ENCODE measurements at places on chromosomes 2 and 18.

- DNase-seq = no peak
Measured at GRCh38 chr2:5183031-5183430, 509.2 kb upstream of the SOX11 start.

- DNase-seq = no peak
Measured at GRCh38 chr2:219384083-219384713, 3.5 kb downstream of the DNPEP start.

DNA sequence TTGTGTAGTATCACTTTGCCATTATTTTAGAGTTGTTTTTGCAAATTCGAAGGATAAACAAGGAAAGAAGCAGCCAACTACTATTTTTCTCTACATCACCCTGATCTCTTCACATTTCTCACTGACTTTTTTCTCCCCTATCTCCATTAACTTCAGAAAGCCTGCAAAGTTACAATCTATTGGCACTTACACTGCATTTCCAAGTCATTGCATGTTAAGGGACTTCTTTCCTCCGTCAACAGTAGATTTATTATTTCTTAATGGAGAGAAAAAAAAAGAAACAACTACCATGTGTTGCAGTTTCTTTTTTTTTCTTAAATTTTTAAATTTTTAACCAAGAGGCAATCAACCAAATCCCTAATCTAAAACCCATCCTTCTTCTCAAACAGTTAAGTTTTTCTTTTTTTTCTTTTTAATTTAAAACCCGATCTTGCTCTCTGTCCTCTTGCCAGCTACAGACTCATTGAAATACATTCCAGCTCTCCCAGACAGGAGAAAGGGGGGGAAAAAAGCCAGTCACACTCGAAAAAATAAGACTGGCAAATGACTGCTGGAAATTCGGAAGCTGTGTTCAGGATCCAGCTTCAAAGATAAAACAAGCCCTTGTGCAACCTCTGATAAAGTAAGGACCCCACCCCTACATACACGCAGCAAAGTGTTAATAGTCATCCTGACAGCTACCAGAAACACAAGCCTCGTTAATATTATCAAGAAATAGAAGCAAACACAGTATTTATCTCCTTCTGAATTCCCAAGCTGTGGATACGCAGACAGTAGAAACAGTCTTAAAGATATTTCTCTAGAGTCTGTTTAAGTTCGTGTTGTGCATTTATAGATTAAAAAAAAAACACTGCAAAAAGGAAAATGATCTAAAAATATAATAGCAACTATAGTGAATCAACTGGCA lies 1.3 kb downstream of the LRRTM4 start:
- DNase-seq = no peak

DNA sequence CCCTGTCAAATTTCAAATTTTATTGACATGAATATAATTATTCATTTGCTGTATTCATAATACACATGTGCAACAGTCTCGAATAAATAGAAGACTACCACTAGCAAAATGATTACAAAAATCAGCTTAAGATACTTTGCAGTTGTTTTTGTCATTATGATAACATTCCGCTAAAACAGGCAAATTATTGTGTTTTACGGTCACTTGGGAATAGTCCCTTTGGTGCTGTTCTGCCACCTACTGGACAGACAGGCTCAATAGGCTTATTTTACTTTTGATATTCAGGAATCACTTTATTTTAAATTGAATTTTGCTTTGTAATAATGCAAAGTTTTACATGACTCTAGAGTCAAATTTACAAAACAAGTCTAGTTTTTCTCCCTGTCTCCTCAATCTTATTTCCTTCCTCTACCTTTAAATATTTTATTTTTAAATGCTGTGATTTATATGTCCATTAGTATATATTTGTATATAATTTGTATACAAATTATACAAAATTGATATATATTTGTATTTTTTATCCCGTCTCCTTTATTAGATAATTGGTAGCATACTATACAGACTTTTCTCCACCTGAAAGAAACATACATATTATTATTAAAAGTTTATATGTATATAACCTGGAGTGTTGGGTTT lies 456.3 kb downstream of the DLGAP1 start:
- DNase-seq = peak; percentile 69

- peak; percentile 44 for DNase-seq
Measured at GRCh38 chr2:152049541-152049940, 49.3 kb downstream of the CACNB4 start.

- no peak for DNase-seq
Measured at GRCh38 chr2:94871226-94872087, at the start of gene TEKT4. TEKT4 (plus strand) TSS chr2:94871430; CDS start chr2:94871580, 150 bp downstream.

DNA sequence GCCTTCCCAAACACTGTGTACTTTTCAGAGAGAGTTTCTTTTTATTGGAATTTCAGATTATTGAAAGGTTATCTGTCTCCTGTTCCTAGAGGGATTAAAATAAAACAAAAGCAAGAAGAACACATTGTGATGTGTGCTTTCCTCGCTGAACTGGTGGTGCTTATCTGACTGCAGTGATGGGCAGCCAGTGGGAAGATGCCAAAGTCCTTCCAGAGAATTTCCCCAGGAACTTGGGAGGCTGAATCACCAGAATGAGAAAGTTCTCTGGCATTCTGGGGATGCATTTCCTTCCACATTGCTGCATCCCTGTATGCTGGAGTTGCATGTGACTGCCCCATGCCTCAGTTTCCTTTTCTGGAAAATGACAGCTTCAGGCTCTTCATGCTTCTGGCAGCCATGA lies 53.9 kb upstream of the SEC11C start:
- DNase-seq = no peak

GRCh38 chr18:7617738-7618422 lies 50.8 kb downstream of the PTPRM start:
- DNase-seq = no peak

DNA sequence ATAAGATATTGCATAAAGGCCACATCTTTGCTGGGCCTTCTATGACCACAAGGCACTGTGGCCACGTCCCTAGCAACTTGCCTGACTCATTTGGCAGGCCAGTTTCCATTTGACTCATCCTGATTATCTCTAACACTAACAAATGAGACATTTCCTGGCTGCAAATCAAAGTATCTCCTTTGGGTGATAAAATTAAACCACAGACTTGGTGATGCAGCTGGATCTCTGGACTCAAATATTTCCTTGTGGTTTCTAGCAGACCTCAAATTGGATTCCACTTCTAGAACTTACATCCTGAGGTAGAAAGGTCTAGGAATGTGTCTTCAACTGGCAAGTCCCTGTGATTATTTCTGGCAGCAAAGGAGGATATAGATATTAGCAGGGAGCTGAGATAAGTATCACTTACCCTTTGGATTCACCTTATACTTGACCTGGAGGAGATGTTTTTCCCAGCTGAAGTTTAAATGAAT lies 167.9 kb upstream of the NXPH2 start:
- peak; percentile 0 for DNase-seq

DNA sequence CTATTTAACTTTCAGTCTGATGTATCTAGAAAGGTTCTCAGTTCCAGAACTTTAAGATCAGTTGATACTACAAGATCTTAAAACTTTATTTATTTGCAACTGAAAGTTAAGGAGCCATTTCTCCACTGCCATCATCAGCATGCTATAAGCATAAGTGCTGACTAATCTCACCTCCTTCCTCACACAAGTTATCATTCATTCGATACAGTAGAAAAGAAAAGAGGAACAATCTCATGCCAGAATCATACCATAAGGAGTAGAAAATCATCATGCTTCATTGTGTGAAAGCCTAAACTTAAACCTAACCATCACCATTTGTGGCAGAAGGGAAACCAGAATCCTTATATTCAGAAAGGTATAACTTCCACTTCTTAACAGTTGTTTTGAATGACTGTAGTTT lies 176.6 kb upstream of the NRXN1 start:
- no peak for DNase-seq

GRCh38 chr2:147320146-147320545 lies 524.7 kb upstream of the ACVR2A start:
- peak; percentile 51 for DNase-seq

GRCh38 chr2:63614448-63614968 lies 25.7 kb downstream of the MDH1 start:
- no peak for DNase-seq

GRCh38 chr18:9210966-9211365 lies 74.4 kb downstream of the ANKRD12 start:
- DNase-seq = peak; percentile 73

GRCh38 chr2:186033541-186033940 lies 294.9 kb downstream of the FSIP2 start:
- no peak for DNase-seq

GRCh38 chr2:124607679-124608078 lies 582.6 kb downstream of the CNTNAP5 start:
- no peak for DNase-seq

DNA sequence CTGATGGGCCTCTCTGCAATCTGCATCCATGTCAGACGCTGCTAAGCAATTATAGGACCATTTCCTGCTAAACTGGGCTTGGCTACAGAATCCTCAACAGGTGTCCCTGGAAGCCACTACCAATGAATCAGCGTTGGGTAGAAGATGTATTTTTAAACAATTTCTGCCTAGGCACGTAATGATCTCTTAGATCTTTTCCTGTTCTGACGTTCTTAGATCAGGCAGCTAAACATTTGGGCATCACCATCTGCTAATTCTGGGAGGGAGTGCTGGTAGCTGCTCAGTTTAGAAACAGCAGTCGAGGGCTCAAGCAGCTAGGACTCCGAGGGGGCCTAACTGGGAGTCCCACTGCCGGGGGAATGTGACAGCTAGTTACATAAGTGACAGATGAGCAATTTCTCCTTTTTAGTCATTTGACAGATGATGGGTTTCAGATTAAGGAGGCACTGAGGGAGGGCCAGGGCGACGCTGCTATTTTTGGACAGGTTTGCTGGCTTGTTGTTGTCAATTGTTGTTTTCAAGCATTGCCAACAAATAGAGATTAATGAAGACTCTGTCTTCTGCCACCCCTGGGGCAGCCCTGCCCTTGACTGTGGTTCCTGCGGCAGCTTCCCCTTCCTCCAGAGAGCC lies 92.7 kb downstream of the MRO start:
- DNase-seq = no peak

GRCh38 chr2:23939987-23940717 lies at the start of gene UBXN2A:
UBXN2A (plus strand) TSS chr2:23940463; CDS start chr2:23958315, 17,852 bp downstream.
- peak; percentile 91 for DNase-seq

GRCh38 chr2:69946351-69947324 lies 14.8 kb downstream of the ASPRV1 start:
- DNase-seq = peak; percentile 83

- peak; percentile 39 for DNase-seq
Measured at GRCh38 chr2:9206991-9207640, 504 bp downstream of the ASAP2 start.

DNA sequence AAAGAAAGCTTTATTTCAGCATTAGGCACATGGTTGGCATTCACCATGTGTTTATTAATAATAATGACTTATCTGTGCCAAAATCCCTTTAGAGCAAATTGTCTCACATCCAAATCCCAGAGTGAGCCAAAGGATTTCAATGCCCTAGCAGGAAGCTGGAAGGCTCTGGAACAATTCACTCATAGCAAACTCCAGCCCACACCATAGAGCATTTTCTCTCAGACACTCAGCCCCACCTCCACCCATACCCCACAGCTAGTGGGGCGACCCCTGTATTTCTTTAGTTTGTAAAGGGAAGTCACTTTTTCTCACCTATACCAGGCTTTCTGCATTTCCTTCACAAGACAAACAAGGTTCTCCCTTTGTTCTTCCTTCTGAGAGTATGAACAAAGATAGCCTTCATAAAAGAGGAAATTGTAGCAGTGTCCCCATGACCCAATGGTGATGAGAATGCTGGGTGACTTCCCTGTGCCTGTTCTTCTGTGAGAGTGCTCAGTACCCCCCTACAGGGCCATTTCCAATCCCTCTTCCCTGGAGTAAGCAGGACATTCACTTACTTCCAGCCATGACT lies 100.1 kb upstream of the APCDD1 start:
- DNase-seq = peak; percentile 29

DNA sequence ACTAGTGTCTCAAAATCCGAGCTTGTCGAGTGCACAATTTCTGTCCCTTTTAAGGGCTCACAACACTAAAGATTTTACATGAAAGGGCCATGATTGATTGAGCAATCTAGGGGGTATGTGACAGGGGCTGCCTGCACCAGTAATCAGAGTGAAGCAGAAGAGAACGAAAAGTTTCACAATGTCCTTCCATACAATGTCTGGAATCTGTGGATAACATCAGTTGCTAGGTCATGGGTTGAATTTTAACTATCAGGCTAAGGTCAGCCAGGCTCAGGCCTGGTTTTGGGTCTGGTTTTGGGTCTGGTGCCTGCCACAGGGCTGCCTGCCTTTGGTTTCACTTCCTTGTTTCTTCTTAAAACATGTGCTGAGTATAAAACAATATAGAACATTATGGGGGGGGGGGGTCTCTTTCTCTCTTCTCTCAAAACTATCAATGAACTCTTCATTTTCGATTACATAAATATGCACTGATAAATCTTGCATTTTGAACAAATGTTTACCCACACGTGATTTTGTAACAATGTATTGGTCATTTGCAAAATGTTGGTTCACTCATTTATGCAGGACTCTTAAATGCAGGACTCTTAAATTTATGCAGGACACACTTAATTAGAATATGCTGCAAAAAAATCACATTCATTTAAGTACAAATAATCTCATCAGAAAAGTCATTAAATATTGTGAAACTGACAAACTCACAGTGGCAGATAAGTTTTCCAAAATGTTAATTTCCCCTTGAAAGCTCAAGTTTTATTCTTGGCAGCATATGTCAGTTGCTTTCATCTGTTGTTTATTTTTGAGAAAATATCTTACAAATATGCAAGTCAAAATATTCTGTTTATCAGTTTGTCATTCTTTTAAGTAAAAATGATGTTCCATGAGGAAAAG lies 290.5 kb upstream of the KYNU start:
- peak; percentile 7 for DNase-seq

DNA sequence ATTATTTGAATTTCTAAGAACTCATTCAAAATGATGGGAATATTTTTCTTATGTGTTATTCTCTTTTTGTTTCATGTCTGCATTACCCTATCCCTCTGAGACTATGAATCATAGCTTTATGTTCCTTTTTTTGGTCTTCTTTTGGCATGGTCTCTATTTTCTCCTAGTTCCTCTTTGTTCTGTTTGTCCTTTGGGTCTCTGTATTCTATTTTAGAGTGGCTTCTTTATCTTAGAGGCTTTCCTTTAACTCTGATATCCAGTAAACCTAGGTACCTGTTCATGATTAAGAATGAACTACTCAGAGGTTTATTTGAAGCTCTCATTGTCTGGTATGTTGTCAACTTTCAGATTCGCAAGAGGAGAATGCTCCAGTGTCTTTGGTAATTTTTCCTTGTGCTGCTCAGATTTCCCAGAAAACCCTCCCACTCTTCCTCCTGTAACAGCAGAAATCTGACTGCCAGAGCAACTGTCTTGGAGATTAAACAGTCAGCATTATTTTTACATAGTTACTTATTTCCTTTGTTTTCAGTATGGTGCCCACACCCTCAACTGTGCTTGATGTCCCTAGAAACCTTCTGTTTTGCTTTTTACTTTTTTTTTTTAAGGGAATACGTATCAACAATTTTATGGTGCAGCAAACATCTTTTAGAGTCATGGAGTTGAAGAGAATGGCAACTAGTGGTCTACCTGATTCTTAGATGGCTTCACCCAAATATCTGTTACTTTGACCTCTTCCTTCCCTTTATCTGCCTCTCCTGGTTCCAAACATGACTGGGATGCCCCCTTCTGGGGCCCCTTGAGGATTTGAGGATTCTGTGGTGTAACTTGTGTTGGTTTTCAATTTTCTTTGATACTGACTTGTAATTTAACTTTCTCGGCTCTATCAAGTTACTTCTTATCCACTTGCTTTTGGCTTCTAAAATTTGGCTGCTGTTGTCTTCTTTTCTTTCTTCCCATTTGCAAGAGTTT lies 92.0 kb downstream of the DPP10 start:
- peak; percentile 48 for DNase-seq

All from suppressor macrophage treated with lipopolysaccharide for 4 hours (primary cell).